ENCODE measurements at places on chromosomes 6 and 20. TPM values are rescaled to one million over a fixed set of nuclear protein-coding genes. Genes with fewer than 3 reads are reported as not detected.

Gene SRC
- total RNA-seq = 34.6 TPM

Gene VEGFA
- 61.1 TPM for total RNA-seq

Gene POM121L2
- total RNA-seq = 0.07 TPM

Gene FERMT1
- 15.8 TPM for total RNA-seq

Gene OTOR
- not detected for total RNA-seq

Gene GCNT2
- 135 TPM for total RNA-seq

Gene SCRT2
- 0.31 TPM for total RNA-seq

Gene EFCAB8
- total RNA-seq = not detected

GRCh38 chr20:56380375-56380774 lies 11.6 kb downstream of the AURKA start:
- H3K4me3 ChIP-seq = no peak overlapping the region
- DNase-seq = no peak
- no peaks in the 10 kb centered on the region for H3K27me3 ChIP-seq
- H3K4me1 ChIP-seq = no peaks in the 10 kb centered on the region
- H3K36me3 ChIP-seq = peaks cover 78% of the 10 kb centered on the region

GRCh38 chr6:33206864-33207551 lies 1.3 kb upstream of the RING1 start:
- H3K4me1 ChIP-seq = peaks cover 39% of the 10 kb centered on the region
- DNase-seq = peak; percentile 41
- no peak overlapping the region for H3K27ac ChIP-seq
- peak overlapping the region; percentile 96 for H3K4me3 ChIP-seq

- no peak overlapping the region for H3K4me3 ChIP-seq
- no peaks in the 10 kb centered on the region for H3K36me3 ChIP-seq
- no peaks in the 10 kb centered on the region for H3K4me1 ChIP-seq
Observed at GRCh38 chr6:9523462-9523861, 891.4 kb downstream of the TFAP2A start.

- peaks cover 39% of the 10 kb centered on the region for H3K4me1 ChIP-seq
- DNase-seq = peak; percentile 83
- H3K27me3 ChIP-seq = no peaks in the 10 kb centered on the region
- H3K27ac ChIP-seq = no peak overlapping the region
Observed at GRCh38 chr6:84422380-84422968, 195.0 kb upstream of the CEP162 start.

GRCh38 chr6:41092421-41093140 lies 19.8 kb downstream of the NFYA start:
- peak; percentile 21 for DNase-seq
- no peak overlapping the region for H3K4me3 ChIP-seq
- no peak overlapping the region for H3K27ac ChIP-seq
- no peaks in the 10 kb centered on the region for H3K27me3 ChIP-seq

DNA sequence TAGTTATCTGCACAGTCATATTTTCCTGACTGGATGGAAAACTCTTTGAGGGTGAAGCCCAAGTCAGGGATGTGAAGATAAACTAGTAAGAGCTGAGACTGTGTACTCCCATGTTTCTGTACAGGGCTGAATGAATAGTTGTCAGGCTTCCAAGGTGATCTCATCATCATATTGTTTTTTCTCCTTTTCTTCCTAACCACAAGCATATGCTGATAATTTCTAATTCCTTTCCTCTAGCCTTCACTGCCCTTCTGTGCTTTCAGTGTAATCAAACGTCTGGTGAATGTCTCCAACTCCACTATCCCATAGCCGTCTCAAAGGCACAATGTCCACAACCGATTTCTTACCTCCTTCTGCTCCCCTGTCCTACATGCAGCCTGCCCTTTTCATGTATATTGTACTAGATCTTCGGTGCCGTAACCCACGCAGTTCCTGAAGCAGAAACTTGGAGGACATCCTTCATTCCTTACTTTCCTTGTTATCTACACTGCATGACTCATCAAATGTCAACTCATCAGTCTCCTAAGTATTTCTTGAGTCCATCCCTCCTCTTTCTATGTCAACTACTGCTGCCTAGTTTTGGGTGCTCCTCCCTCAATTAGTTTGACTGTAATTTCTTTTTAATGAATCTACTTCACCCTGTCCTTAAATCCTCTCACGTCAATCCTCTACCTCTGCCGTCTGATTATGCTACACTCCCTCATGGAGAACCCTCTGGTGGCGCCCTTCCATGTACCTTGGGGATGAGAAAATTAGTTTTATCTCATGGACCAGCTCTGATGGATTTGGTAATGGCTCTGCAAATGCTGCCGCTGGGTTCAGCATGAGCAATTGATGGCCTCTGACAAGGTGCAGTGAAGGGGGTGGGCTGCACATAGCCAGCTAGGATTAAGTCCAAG lies 21.9 kb downstream of the NCOA7 start:
- H3K4me1 ChIP-seq = no peaks in the 10 kb centered on the region
- DNase-seq = no peak
- H3K27me3 ChIP-seq = no peaks in the 10 kb centered on the region
- no peak overlapping the region for H3K4me3 ChIP-seq
- H3K36me3 ChIP-seq = no peaks in the 10 kb centered on the region

DNA sequence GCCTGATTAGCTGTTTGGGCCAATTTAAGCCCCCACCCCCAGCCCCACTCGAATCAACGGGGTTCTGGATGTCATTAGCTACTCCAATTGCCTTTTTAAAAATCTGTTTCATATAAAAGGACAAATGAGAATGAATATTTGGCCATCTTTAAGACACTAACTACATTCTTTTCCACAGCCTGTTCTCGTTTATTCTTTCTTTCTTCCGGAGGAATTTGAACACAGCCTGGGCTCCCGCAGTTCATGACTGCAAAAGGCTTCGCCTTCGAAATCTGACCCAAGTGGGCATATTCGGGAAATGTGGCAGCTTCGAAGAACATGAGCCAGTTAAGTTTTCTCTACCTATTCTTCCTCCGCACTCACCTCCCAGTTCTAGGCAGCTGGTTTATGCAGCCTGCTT lies 49.4 kb upstream of the NFATC2 start:
- no peak overlapping the region for H3K4me3 ChIP-seq
- H3K27me3 ChIP-seq = no peaks in the 10 kb centered on the region

DNA sequence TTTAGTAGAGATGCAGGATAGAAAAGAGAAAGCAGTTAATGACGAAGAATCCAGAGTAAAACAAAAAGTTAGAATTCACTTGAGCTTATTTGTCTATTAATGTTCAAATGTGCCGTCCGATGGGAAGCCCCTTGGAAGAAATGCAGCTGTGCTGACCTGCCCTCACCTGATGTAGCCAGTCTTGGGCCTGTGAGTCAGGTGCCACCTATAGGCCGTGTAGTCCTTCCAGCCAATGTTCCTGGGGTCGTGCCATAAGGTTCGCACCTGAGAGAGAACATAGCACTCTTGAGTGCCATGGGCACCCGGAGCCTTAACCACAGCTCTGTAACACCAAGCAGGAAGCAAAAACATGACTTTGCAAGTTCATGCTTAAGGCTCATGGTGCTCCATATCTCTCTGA lies 32.4 kb downstream of the THBS2 start:
- no peak overlapping the region for H3K27ac ChIP-seq
- H3K36me3 ChIP-seq = peaks cover 21% of the 10 kb centered on the region
- no peak overlapping the region for H3K4me3 ChIP-seq
- H3K4me1 ChIP-seq = no peaks in the 10 kb centered on the region
- peak; percentile 22 for DNase-seq

- no peaks in the 10 kb centered on the region for H3K36me3 ChIP-seq
- no peak overlapping the region for H3K27ac ChIP-seq
- DNase-seq = no peak
- no peak overlapping the region for H3K4me3 ChIP-seq
- H3K27me3 ChIP-seq = no peaks in the 10 kb centered on the region
- no peaks in the 10 kb centered on the region for H3K4me1 ChIP-seq
Observed at GRCh38 chr6:24517659-24518543, 23.1 kb downstream of the ALDH5A1 start.

DNA sequence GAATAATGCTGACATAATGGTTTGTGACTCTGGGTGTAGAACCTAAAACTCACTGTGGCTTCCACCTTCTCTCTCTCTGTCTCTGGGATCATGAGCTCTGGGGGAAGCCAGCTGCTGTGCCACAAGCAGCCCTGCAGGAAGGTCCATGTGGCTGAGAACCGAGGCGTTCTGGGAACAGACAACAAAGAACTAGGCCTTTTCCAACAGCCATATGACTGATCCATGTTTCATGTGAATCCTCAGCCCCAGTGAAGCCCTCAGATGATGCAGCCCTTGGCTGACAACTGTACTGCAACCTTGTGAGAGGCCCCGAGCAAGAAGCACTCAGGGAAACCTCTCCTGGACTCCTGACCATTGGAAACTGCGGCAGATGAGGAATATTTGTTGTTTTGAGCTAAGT lies 56.6 kb downstream of the HLA-G start:
- H3K4me3 ChIP-seq = no peak overlapping the region
- peaks cover 31% of the 10 kb centered on the region for H3K27me3 ChIP-seq
- H3K4me1 ChIP-seq = peaks cover 3% of the 10 kb centered on the region
- no peaks in the 10 kb centered on the region for H3K36me3 ChIP-seq
- no peak for DNase-seq

- H3K36me3 ChIP-seq = no peaks in the 10 kb centered on the region
- H3K4me1 ChIP-seq = no peaks in the 10 kb centered on the region
- H3K27ac ChIP-seq = no peak overlapping the region
- H3K27me3 ChIP-seq = no peaks in the 10 kb centered on the region
- H3K4me3 ChIP-seq = no peak overlapping the region
Observed at GRCh38 chr6:129801909-129802308, 59.2 kb downstream of the TMEM244 start.

GRCh38 chr6:21694168-21694567 lies 100.6 kb downstream of the SOX4 start:
- DNase-seq = no peak
- peak overlapping the region; percentile 8 for H3K4me3 ChIP-seq
- H3K27me3 ChIP-seq = no peaks in the 10 kb centered on the region
- H3K4me1 ChIP-seq = peaks cover 53% of the 10 kb centered on the region
- peak overlapping the region; percentile 85 for H3K27ac ChIP-seq

DNA sequence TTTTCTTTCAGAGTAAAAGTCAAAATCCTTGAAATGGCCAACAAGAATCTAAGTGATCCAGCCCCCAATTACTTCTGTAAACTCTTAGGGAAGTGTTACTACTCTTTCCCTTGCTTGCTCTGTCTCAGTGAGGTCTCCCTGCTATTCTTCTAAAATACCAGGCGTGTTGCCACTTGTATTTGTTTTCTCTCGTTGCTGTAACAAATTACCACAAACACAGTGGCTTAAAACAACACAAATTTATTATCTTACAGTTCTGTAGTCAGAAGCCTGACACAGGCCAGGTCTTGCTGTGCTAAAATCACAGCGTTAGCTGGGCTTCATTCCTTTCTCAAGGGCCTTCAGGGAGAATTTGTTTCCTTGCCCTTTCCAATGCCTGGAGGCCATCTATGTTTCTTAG lies 59.9 kb downstream of the HECA start:
- H3K27me3 ChIP-seq = no peaks in the 10 kb centered on the region
- H3K4me3 ChIP-seq = no peak overlapping the region
- DNase-seq = no peak
- H3K27ac ChIP-seq = no peak overlapping the region
- no peaks in the 10 kb centered on the region for H3K36me3 ChIP-seq
- H3K4me1 ChIP-seq = peaks cover 4% of the 10 kb centered on the region

GRCh38 chr20:33046412-33046811 lies 7.3 kb upstream of the BPIFB3 start:
- no peaks in the 10 kb centered on the region for H3K36me3 ChIP-seq
- no peaks in the 10 kb centered on the region for H3K4me1 ChIP-seq
- DNase-seq = no peak

- no peaks in the 10 kb centered on the region for H3K36me3 ChIP-seq
- H3K27ac ChIP-seq = no peak overlapping the region
- H3K27me3 ChIP-seq = no peaks in the 10 kb centered on the region
- no peaks in the 10 kb centered on the region for H3K4me1 ChIP-seq
- H3K4me3 ChIP-seq = no peak overlapping the region
Observed at GRCh38 chr6:113818578-113818977, 38.6 kb upstream of the MARCKS start.

- no peaks in the 10 kb centered on the region for H3K27me3 ChIP-seq
- H3K36me3 ChIP-seq = no peaks in the 10 kb centered on the region
- no peak overlapping the region for H3K4me3 ChIP-seq
Observed at GRCh38 chr6:165249808-165250207, 59.6 kb downstream of the C6orf118 start.

DNA sequence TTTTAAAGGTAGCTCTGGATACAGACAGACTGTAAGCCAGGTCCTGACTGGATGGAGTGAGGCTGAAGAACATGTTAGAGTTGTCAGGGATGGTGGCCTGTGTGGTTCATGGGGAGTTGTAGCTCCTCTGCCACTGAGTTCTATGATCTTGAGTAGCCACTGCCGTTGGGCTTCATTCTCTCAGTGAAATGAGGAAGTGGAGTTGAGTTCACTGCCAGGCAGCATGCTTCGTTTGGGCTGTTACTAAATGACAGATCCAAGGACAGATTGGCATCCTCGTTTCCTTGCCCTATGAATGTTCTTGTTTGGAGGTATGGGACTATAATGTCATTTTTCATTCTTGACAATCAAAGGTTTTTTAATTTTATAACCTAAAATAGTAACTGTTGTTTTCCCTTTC lies 37.2 kb downstream of the SCAND1 start:
- no peak overlapping the region for H3K27ac ChIP-seq
- no peak overlapping the region for H3K4me3 ChIP-seq
- DNase-seq = no peak
- H3K36me3 ChIP-seq = peaks cover 26% of the 10 kb centered on the region
- no peaks in the 10 kb centered on the region for H3K4me1 ChIP-seq

GRCh38 chr6:13418844-13419243 lies 68.6 kb downstream of the GFOD1 start:
- H3K4me3 ChIP-seq = no peak overlapping the region
- no peaks in the 10 kb centered on the region for H3K27me3 ChIP-seq
- DNase-seq = no peak

DNA sequence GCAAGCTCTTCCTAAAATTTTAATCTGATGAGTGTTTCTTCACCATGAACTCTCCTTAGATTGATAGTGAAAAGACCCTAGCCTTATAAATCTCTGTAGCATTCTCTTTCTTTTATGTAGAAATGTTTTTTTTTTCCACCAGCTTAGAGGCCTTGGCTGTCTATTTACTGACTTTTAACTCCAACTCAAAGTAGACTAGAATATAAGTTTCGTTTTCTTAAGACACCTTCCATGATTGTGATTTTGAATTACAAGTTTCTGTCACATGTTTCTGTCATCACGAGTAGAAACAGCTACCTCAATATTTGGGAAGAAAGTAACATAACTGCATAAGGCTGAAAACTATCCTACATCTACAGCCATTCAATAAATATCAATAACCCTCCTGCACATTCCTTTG lies 17.8 kb downstream of the ADGRF4 start:
- H3K4me1 ChIP-seq = no peaks in the 10 kb centered on the region
- no peaks in the 10 kb centered on the region for H3K27me3 ChIP-seq
- no peaks in the 10 kb centered on the region for H3K36me3 ChIP-seq
- H3K4me3 ChIP-seq = no peak overlapping the region
- no peak for DNase-seq
